Gastrocnemius medialis (tissue), 4 donors: ENCODE measurements at places on chromosomes 5 and 9. TPM values are rescaled to one million over a fixed set of nuclear protein-coding genes. Genes with fewer than 3 reads are reported as not detected.

Gene SPINK1
- total RNA-seq = not detected

GRCh38 chr5:78830528-78831046 lies 154.5 kb downstream of the ARSB start:
- no peak for DNase-seq

DNA sequence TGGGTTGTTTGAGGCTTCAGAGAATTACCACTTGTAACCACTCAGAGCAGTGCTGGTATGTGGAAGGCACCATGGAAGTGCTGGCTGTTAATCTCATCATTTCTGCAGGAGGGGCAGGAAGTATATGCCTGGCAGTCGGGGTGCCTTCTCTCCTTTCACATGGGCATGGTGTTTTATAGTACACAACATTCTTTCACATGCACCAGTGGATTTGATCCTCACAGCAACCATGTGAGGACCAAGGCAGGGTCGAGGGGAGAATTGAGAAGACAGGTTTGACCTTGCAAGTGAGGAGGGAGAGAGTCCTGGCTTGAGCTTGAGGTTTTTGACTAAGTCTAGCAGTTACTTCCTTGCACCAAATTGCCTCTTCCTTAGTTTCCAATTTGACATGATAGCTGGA lies 38.0 kb upstream of the TRPC7 start:
- DNase-seq = no peak

GRCh38 chr5:86536396-86536795 lies 81.3 kb upstream of the COX7C start:
- no peak for DNase-seq

GRCh38 chr9:133888809-133889491 lies 103.2 kb downstream of the VAV2 start:
- DNase-seq = no peak

DNA sequence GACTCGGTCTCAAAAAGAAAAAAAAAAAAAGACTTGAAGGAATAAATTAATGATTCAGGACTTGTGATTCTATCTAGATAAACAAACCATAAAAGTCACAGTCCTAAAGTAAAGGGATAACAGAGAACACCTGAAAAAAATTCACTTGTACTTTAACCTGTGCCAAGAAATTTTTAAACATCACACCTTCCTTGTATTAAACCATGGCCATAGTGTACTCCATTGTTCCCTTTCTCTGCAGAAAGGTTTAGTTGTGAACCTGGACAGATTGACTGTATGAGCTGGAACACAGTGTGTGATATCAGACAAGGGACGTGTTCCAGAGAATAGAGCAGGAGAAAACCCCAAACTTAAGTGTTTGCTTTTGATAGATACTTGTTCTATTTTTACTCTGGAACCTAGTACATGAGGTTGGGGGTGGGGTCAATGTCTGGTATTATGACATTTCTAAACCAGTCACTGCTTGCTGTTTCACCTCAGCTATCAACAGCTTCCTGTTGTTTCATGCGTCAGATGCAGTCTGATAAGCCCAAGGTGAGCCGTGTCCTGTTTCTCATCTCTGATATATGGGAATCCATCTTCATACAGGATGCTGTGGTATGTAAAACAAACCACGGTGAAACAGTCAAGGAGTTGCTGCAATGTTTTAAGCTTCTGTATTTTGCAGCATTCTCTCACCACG lies 62.5 kb upstream of the ITGA1 start:
- no peak for DNase-seq

Gene CD72
- 18.3 TPM for total RNA-seq

GRCh38 chr9:12425878-12426864 lies 267.0 kb upstream of the TYRP1 start:
- no peak for DNase-seq
